Activated CD8-positive, alpha-beta T cell treated with anti-CD3 and anti-CD28 coated beads, Interleukin-2, amount 10 ng/mL, durations not matched to agents 7 days and 5 days (primary cell): ENCODE measurements at places on chromosomes 12 and 14.

- no peak for DNase-seq
These were observed 1.4 kb downstream of the MEG3 start for GRCh38 chr14:100827101-100828021.

DNA sequence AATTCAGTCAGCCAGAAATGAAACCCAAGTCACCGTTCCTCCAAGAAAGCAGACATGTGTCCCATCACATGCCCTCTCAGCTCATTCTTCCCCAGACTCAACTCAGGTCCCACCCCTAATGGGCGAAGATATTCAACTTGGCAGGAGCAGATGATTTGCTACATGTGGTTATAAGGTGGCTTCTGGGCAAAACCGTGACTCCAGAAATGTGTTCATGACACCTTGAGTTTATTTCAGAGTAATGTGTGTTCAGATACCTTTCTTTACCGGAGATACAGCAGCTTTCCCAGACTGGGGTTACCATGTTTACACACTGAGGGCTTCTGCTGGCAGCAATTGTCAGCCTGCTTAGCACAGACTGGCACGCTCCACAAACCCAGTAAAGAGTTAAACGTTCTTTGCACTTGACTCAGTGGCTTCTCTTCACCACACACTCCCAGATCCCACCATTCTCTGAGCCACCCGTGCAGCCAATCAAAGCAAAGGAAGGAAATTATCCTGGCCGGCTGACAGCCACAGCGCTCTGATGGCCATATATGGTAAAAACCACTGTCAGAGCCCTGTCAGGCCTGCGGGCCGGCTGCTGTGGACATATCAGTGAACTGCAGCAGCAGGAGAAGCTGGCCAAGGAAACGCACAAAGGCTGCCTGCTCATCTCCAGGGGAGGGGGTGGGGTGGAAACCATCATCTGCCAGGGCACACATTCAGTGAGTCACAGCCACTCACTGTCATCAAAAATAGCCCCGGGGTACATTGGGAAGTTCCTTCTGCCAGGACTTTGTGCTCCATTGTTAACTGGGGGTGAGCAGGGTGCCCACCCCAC, 39.9 kb downstream of the CORO1C start:
- peak; percentile 84 for DNase-seq

DNA sequence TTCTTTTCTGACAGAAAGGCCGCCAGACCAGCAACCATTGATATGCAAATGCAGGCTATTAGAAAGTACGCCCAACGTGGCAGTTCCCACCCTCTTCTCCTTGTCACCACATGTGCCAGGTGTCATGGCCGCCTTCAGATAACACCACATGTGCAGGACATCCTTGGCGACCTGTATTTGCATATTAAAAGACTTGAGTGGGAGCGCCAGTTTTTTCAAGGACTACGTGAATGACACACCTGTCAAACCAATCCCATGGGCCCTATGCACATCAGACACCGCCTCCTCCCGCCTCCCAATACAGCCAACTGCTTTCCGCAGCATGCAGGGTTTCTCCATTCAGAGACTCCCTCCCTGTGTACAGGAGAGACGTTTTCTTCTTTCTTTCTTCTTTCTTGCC, 318.6 kb upstream of the FAR2 start:
- no peak for DNase-seq

- no peak for DNase-seq
These were observed 2.9 kb upstream of the CLBA1 start for GRCh38 chr14:104982548-104983230.

GRCh38 chr12:51822956-51823355, 25.6 kb downstream of the FIGNL2 start:
- DNase-seq: no peak

- peak; percentile 88 for DNase-seq
These were observed 13.2 kb downstream of the PXN start for GRCh38 chr12:120252071-120252906.

GRCh38 chr12:93297536-93297935, 80.2 kb upstream of the NUDT4 start:
- no peak for DNase-seq

- DNase-seq: no peak
These were observed 28.8 kb upstream of the CEP83 start for GRCh38 chr12:94488463-94488862.

- DNase-seq: no peak
These were observed 74.6 kb upstream of the MYF6 start for GRCh38 chr12:80632835-80633234.

DNA sequence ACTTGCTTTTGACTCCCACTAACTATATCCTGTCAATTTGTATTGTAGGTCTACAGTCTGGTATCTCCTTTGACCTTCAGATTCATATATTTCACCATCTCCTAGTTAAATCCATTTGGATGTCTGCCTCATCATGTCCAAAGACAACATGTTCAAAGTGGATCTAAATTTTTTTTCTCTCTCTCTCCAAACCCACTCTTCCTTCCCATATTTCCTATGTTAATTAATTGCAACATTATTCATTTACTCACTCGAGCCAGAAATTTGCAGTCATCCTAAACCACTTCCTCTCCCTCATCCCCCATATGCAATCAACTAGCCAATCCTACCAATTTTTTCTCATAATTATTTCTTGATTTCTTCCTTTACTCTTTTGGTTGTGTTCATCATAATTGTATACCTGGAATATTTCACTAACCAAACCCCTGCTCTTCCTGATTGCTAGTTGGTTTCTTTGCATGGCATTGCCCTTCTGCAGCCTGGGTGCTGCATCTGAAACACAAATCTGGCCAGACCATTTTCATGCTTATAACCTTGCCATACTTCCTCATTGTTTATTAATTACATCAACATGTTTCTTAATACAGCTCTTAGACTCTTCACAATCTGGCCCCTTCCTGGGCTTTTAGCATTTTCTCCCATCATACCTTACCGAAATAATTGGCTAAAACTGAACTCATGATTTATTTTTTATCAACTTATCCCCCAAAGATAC, 442.2 kb downstream of the ADAMTS20 start:
- DNase-seq: no peak

- DNase-seq: no peak
These were observed 42.6 kb upstream of the CHGA start for GRCh38 chr14:92880351-92880750.

DNA sequence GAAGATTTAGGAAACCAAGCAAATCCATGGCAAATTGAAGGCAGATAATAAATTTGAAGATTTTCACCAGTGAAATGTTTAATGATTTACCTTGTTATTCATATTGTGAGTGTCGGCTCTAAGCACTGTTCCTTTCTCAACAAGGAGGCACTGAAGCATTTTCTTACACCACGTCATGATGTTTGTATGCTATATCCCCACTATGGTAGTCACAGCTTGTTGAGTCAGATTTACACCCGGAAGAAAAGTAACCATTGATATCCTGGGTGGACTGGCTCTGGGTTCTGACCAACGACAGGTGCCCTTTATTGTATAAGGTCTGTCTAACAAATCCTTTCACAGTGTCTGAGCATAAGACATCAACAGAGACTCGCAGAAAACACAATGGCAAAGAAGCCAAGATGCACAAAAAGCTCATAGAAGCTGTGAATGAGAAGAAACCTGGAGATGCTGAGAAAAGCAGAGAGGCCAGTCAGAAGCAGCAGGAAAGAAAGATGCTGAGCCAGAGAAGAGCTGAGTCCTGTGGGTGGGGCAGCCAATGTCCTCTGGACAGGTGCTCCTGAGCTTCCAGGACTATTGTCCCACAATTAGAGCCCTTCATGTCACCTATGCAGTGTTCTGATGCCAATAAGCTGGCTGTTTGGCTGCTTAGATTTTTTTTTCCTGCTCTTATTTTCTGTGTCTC, 49.7 kb upstream of the ARHGAP5 start:
- no peak for DNase-seq

- no peak for DNase-seq
These were observed 2.3 kb downstream of the SNAPC1 start for GRCh38 chr14:61764342-61765122.

DNA sequence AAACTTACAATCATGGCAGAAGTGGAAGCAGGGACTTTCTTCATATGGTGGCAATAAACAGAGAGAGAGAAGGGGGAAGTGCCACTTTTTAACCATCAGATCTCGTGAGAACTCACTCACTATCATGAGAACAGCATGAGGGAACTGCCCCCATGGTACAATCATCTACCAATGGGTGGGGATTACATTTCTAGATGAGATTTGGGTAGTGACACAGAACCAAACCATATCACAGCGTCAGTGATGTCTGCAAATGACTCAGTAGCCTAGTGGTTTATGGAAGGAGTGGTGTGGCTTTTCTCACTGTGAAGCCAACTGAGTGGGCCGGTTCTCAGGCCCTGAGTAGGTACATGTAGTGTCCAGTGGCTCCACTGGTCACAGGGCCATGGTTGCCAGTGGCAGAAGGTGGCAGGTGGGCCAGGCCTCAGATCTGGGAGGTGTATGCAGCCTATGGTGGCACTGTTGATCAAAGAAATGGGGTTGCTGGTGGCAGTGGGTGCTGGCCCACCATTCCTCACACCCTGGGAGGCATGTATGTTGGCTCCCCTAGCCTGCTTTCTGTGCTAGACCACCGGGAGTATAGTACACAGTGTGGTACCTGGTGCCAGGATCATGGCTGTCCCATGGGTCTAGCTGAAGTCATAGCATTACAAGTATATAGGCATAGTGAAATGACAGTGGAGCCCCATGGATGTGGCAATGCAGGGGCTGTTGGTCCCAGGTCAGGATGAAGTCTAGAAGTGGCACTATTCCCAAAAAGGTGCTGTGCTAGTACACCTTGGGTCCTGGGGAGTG, 191.9 kb downstream of the NUBPL start:
- DNase-seq: no peak

- no peak for DNase-seq
These were observed 145.5 kb upstream of the OTX2 start for GRCh38 chr14:56955745-56956144.

- no peak for DNase-seq
These were observed 644.7 kb downstream of the VRK1 start for GRCh38 chr14:97441740-97442362.

- DNase-seq: no peak
These were observed 16.5 kb upstream of the SERPINA4 start for GRCh38 chr14:94544726-94545125.

DNA sequence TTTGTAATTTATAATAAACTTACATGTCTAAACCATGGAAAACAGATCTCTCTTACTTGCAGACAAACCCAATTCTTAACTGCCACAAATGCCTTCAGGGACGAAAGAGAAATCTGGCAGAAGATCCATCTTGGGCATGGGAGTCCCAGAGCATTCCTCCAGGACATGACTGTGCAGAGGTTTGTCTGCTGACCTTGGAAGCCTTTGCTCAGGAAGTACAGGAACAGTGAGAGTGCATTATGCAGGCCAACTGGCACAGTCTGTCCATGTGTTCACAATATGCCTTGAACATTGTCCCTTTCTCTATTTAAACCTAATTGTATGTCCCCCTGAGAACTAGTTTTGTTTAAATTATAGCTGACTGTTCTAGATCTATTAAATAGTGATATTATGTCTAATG, 467.1 kb downstream of the ATP23 start:
- DNase-seq: no peak

- DNase-seq: no peak
These were observed 30.6 kb downstream of the USP15 start for GRCh38 chr12:62290846-62291245.

DNA sequence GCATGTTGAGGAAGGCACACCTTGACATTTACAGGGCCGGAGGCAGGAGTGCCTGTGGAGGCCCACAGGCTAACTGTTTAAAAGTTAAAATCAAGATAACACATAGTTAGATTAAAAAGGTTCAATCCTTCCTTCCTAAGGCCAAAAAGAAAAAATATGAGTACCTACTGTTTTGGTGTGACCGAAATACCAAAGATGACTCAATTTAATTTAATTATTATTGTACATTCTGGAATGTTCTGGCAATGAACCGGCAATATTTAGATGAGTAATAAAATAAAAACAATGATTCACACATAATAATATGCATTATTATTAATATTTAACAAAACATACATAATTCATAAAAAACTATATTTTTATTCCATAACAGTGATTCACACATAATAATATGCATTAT, 136.8 kb upstream of the NTF3 start:
- DNase-seq: no peak
